ENCODE measurements at places on chromosomes 5 and 9.

DNA sequence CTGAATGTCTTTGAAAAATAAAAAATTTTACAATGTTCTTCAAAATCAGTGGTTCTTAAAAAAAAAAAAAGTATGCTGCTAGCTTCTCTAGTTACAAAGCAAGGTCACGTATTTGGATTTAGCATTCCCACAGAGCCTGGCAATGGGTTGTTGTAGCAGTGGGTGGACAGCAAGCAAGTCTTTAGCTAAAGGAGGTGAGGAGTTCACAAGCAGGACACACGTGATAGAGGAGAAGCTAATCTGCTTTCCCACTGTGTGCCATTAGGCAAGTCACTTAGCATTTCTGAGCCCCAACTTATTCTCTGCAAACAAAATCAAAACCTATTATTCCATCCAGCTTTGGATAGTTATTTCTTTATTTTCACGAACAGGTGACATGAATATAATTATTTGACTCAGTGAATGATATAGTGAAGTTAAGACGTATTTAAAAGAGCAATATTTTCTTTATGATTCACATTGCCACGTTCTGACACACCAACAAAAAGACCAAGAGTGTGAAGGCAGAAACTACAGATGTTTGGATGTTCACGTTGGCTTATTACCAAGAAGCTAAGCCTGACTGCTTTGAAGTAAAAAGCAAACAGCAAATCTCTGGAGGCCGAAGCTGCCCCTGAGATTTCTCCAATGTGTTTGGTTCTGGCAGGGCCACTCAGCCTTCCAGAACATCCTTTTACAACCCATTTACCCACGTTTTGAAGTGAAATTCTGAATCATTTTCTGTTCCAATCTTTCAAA lies 612.1 kb upstream of the CDH6 start:
- DNase-seq = no peak

DNA sequence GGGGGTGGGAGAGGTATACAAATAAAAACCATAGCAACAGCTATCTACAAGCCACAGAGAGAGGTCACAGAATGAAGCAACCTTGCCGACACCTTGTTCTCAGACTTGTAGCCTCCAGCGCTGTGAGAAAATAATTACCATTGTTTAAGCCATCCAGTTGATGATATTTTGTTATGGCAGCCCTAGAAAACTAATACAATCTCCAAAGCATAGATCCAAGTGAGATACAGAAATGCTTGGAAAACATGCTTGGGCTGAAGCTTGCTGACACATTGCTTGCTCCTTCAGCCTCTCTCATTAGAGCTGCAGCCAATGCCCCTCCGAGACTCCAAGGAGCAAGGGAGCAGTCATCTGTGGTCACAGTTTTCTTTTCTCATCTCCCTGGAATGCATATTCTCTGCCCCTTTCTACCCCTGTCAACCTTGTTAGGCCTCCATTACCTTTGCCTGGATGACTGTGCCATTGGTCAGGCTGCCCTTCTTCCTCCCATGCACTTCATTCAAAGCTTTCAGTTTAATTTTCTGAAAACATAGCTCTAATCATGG lies 401.4 kb upstream of the KLF4 start:
- no peak for DNase-seq

DNA sequence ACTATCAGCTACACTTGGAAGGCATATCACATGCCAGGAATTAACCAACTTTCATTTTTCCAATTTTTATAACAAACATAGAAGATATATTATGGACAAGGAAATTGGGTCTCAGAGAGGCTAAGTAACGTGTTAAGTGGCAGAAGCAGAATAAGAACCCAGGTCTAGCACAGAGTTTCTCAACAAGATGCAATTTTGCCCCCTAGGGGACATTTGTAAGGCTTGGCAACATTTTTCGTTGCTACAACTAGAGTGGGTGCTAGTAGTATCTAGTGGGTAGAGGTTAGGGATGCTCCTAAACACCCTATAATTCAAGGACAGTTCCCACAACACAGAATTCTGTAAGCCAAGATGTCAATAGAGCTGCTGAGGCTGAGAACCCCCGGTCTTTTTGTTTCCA lies 180.6 kb downstream of the SNCAIP start:
- DNase-seq = no peak

- DNase-seq = no peak
These were observed 338.6 kb downstream of the PTPRD start for GRCh38 chr9:10274175-10274574.

GRCh38 chr5:158976035-158976434 lies 123.7 kb downstream of the EBF1 start:
- DNase-seq = no peak

GRCh38 chr5:128572930-128573319 lies 34.9 kb upstream of the FBN2 start:
- DNase-seq = no peak
